ENCODE measurements at places on chromosomes 5 and 9.

DNA sequence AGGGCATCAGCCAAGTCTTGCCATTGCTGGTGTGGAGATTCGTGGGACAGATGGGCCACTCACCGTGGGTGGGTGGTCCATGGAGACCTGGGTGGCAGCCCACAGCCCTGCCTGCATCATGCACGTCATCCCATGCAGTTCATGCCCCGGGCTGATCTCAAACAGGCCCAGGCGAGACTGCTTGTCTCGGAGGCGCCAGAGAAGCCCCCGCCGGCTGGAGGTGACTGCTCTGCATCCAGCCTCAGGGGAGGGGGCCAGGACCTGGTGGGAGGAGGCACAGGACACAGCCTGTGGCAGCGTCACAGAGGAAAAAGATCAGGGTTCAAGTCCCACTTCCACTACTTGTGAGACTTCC, 975 bp downstream of the PIP5KL1 start:
- DNase-seq = no peak

DNA sequence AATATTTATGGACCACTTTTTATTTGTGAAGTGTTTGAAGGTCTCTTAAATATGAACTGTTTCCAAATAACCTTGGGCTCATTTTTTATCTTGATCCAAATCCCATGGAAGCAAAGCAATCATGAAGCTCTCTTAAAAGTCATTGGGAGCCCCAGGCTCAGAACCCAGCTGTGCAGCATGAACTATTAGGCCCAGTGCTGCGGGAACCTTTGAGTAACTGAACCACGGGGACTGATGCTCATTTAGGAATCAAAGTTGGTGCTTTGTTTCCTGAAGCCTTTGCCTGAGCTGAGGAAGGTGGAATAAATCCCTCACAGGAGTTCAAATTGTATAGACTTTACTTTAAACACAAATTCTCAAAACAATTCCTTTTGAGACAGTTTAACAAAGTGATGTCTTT, 27.8 kb downstream of the MAT2B start:
- DNase-seq = no peak

GRCh38 chr5:101062902-101063301, 159.8 kb upstream of the ST8SIA4 start:
- no peak for DNase-seq

DNA sequence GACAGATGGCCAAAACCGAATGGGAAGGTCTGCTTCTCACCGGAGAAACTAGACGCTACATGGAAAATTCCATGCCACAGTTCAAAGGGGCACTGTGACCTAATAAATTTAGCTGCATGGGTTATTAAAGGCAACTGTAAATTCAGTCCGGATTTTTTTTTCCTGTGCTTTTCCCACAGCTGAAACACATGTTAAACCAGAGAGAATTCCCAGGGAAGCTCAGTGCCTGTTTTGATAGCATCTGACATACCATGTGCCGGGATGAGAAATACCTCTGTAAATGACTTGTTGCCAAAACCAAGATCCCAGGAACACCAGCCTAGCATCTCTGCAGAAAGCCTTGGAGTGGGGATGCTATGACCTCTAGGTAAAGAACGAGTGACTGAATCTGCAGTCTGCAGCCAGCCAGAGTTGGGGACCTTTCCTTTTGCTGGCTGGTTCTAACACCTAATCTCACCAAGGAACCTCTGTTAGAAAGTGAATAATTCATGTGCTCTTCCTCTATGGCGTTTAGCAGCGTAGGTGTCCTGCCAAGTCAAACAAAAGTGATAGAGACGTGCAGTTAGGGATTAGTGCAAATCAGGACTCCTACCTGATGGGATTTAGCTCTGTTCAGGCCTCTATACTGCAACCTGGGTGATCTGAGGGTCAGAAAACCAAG, 77.9 kb downstream of the SLIT3 start:
- no peak for DNase-seq

GRCh38 chr9:12923468-12924009, 148.7 kb downstream of the LURAP1L start:
- DNase-seq = no peak

GRCh38 chr5:6976971-6977370, 263.7 kb downstream of the TENT4A start:
- no peak for DNase-seq

- no peak for DNase-seq
Observed at GRCh38 chr9:71368157-71368556, 246.7 kb upstream of the TRPM3 start.

DNA sequence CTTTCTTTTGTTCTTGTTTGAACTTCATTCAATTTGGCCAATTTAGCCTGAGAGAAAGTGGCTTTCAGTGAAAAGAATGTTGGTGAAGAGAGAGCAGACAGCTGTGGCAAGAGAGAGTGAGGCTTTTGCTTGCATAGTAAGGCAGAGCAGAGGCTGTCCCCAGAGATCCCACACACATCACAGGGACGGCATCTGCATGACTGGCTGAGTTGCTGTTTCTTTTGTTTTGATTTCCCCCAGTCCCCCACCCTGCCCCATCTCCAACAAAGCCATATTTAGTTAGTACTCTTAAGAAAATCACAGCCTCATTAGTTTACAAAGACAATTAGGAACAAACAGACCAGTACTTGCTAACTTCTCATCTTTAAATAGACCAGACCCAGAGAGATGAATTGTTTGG, 363.9 kb upstream of the SEMA6A start:
- DNase-seq = no peak

DNA sequence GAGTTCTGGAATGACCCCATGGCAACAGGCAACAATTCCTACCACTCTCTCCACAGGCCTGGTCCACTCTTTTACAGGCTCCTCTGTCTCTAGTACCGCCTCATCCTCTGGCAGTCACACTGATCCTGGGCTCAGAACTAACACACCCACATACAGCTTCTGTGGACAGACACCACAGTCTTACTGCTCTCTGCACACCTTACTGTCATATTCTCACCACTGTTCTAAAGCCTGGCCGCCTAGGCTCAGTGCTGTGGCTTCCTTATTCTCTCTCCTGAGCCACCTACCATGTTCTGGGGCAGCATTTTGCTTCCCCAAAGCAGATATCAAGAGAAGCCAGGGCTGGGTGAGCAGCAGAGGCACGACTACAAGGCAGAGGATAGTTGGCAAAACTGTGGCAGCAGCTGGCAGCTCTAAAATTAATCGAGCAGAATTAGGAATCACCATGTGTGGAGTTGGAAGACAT, 14.8 kb downstream of the REEP5 start:
- no peak for DNase-seq

- DNase-seq = no peak
Observed at GRCh38 chr5:7078901-7079300, 317.0 kb upstream of the ADCY2 start.

Measured in activated CD4-positive, CD25-positive, alpha-beta regulatory T cell (primary cell).